EL (cell line): ENCODE measurements at places on chromosomes 5 and 9.

- no peak for DNase-seq
Measured at GRCh38 chr5:31049461-31049860, 144.0 kb upstream of the CDH6 start.

DNA sequence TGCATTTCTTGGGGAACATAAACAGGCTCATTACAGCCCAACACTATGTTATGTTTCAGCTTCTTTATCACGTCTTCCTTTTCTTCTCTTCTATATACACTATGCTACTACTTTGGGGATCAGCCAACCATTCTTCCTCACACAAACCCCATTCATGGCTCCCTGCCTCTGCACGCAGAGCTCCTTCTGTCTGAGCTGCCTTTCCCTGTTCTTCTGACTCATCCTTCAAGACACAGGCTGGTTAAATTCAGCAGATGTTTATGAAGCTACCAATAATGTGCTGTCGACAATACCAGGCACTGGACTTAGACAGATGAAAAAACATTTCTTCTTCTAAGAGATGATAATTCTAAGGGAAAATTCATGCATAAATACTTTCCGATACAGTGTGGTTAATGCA lies 102.5 kb upstream of the TXNDC8 start:
- peak; percentile 85 for DNase-seq

DNA sequence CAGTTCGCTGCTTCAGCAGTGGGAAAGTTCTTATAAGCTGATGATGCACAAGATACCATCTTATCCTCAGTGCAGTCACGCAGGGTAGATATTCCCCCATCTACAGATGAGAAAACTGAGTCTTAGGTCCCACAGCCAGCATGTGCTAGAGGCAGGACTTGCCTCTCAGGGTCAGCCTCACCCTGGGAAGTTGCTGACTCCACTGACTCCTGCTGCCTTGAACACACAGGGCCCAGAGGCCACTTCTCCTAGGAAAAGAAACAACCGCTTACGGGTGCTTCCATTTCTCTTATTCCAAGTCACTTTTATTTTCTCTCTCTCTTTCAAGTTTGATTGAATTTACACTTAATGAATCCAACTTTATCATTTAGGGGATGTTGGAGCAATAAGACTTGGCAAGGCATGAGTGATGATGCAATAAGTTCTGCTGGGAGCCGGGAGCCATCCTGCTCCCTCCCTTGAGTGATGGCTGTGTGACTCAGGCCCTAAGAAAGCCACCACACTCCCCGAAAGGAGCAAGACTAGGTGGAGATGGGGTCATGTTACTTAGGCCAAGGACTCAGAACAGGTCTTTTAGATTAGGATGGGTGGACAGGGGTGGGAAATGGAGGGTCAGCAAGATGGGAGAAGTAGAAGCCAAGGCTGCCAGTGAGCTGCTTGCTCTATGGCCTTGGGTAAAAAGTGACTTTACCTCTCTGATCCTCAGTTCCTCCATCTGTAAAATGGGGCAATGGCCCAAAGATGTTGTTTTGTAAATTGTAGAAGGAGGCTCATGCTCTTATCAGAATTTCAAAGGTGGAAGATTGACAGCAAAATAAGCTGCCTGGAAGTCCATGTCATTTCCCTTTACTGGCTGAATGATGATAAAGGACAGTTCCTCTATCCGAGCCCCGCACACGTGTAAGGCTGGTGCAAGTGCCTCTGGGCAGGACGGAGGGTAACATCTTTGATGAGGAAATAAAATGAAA lies 67.4 kb upstream of the ZNF618 start:
- peak; percentile 81 for DNase-seq

DNA sequence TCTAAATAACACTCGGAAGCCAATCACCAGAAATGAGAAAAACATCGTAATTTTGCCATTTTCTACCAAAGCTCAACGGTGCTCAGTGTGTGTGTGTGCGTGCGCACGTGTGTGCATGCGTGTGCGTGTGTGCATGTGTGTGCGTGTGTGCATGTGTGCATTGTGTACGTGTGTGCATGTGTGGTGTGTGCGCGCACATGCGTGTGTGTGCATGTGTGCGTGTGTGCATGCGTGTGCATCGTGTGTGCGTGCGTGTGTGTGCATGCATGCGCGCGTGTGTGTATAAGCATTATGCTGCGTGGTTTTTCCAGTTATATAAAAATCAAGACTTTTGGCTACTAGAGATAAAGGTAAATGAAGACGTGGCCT lies 165.0 kb downstream of the DAB2IP start:
- no peak for DNase-seq

DNA sequence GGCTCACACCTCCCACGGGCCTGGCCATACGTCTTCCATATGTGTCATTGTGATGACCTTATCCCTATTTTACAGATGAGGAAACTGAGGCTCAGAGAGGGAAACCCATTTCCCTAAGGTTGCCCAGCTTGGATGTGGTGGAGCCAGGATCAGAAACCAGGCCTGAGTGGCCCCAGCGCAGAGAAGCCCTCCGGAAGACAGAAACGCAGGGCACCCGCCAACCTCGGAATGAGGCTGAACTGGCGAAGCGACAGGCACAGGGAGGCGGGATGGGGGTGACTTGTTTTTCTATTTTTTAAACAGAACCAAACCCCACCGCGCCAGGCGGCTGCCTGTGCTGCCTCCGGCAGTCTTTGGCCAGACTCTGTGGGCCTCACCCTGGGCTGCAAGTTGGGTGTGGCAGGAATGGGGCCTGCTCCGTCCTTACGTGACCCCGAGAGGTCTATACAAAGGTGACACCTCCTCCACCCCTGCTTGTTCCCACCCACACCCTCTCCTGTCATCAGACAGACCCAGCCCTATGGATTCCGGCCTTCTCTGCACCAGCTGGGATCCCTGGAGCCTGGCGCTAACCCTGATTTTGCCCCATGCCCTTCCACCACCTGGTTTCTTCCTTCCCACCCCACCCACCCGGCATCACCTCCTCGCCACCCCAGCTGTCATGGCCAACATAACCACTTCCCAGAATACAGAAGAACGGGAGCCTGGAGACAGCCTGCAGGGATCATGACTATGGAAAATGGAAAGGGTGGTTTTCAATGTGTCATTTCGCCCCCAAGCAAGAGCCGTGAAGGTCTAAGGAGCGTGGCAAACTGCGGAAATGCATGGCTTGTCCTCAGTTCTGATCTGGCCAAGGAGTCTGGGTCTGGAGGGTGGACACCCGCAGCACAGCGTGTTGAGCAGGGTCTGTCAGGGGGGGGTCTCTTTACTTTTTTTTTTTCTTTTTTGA lies 23.6 kb downstream of the PLPP7 start:
- DNase-seq: no peak

GRCh38 chr9:95450171-95451064 lies 66.4 kb downstream of the PTCH1 start:
- no peak for DNase-seq

- no peak for DNase-seq
Measured at GRCh38 chr9:124041817-124042116, 30.2 kb downstream of the LHX2 start.

- no peak for DNase-seq
Measured at GRCh38 chr5:126514558-126515141, 80.4 kb downstream of the ALDH7A1 start.

- no peak for DNase-seq
Measured at GRCh38 chr9:2676466-2676865, 40.8 kb upstream of the KCNV2 start.

- DNase-seq: no peak
Measured at GRCh38 chr5:140734354-140734753, 34.1 kb downstream of the ZMAT2 start.

GRCh38 chr5:107887166-107887943 lies 216.6 kb upstream of the EFNA5 start:
- DNase-seq: no peak

DNA sequence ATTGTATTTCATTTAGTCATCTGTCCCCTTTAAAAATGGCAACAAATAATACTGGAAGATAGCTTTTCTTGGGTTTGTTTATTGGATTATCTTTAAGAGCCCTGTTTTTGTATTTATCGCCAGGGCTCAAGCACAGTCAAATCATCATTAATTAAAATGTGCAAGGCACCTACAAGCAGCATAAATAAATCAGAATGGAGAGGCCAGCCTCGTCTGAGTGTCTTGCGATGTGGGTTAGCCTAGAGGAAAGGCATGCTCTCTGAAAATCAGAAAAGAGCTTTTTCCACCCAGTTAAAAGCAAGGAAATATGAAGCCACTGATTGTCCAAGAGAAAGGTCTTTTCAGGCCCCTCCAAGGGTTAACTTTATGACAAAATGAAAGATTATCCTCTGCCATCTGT lies 31.8 kb downstream of the ZFAND5 start:
- no peak for DNase-seq

DNA sequence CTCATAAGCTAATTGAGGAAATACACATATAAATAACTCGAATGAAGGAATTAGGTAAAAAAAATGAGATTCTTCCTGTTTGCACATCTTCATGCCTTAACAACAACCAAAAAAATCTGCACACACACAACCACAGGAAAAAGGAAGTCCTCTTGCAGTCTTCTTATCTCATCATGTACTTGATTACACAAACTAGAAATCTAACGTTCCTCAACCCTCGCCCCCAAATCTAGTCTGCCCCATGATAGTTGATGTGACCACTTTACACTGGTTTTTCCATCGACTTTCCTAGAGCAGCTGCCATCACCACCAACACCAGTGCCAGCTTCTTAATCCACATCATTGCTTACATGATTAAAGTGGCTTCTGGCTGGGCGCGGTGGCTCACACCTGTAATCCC lies 31.2 kb upstream of the RNU6ATAC start:
- DNase-seq: no peak

GRCh38 chr5:168030912-168031311 lies 260.5 kb upstream of the WWC1 start:
- DNase-seq: no peak

DNA sequence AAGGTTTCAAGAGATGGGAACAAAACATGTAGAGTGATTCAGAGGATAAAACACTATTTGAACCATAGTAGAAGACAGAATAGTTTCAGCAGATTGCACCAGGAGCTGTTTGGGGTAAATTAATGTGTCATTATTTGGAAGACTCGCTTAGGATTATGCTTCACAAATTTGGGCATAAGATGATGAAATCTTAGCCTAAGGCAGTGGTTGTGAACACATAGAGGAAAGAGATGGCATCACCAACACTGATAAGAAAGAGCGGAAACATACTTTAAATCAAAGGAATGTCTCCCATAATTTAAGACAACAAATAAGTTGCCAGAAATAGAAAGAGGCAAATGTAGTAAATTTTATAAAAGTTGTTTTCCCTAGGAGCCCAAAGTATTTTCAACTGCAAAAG lies 66.1 kb upstream of the TBCA start:
- peak; percentile 58 for DNase-seq

GRCh38 chr5:133644000-133644865 lies 31.9 kb upstream of the FSTL4 start:
- no peak for DNase-seq

DNA sequence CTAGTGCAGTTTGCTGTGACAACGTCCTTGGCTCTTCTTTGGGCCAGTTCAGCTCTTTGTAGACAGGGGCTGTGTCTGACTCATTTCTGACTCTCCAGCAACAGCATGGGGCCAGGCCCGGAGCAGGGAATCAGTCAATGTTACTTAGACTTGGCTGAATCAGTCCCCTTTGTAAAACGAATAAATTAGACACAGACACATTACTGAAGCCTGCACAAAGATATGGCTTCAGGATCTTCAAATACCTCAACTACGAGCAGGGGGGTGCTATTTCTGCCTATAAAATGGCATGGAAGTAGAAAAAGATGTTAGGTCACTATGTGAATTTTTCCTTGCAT lies 204.7 kb downstream of the TTLL11 start:
- DNase-seq: peak; percentile 86

GRCh38 chr5:34030048-34030447 lies 13.0 kb downstream of the C1QTNF3 start:
- DNase-seq: no peak

DNA sequence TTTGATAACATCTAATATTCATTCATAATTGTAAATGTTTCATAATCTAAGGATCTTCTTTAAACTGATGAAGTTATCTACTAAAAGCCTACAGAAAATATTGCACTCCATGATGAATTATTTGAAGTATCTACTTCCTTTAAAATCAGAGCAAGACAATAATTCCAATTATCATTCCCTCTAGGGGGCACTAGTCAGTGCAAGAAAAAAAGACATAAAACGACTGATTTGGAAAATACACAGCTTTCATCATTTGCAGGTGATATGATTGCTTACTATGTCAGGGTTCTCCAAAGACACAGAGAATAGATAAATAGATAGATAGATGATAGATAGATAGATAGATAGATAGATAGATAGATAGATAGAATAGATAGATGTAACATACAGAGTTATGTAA lies 13.5 kb upstream of the GRM6 start:
- no peak for DNase-seq

- no peak for DNase-seq
Measured at GRCh38 chr5:7500256-7500655, 104.3 kb downstream of the ADCY2 start.

DNA sequence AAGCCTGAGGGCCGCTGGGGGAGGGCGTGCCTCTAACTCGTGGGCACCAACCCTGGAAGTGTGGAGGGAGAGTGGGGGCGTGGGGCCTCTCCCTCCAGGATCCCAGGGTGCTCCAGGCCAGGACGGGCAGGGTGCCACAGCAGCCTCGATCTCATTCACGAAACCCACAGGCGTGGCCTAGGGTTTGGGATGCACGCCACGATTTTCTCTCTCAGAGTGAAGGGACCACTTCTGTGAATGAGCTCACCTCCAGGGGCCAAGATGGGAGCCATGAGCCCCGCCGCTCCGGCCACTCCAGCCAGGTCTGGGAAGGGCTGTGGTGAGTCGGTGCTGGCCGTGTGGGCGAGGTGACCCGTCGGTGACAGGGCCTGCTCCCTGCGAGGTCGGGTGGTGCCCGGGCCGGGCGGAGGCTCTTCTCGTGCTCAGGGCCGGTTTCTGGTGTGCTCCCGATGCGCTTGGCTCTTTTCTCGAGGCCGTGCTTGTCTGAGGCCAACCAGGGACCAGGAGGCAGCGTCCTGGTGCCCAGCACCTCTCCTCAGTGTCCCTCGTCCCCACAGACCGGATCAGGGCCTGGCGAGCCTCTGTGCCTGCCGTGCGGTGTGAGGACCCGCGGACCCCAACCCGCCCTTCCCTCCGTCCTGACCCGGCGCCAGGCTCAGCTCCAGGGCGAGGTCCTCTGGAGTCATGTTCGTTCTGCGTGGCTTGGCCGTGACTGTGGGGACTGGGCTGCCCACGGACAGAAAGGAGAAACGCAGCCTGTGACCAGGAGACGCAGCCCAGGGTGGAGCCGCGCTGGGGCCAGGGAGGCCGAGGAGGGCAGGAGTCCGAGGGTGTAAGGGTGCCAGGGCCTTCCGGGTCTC lies 31.0 kb downstream of the TPPP start:
- no peak for DNase-seq

DNA sequence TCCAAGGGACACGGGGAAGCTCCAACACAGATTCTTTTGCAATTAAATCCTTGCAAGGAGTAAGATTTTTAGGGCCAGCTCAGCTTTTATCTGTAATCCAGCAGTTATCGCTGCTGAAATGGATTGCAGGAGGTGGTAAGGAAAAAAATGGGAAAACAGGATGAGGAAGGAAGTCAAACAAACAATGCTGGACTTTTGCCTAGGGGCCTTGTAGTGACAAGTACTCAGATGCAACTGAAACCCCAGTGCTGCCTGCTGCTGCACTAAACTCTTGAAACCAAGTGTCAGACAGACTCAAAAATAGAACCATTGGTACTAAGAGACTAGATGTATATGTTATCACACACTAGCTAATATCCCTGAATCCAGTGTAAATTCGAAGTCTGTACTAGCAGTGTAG lies 309.2 kb downstream of the CTNND2 start:
- no peak for DNase-seq

- DNase-seq: peak; percentile 62
Measured at GRCh38 chr5:135553688-135554462, 18.1 kb upstream of the NEUROG1 start.
